ENCODE measurements at places on chromosomes 5 and 9.

DNA sequence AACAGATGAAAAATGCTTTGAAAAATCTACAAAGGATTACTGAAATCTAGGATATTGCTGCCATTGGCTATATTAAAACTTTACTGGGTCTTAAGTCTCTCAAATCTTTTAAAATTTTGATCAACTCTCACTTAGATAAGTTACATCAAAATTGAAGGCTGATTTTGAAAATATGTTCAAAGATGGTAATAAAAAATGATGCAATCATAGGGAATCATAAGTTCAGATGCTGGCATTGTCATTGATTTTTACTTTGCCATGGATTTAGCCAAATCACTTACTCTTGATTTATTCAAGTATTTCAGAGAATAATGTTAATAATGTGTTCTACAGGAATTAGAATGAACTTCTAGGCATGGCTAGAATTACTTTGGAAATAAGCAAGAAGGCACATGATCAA, 24.2 kb downstream of the LARS1 start:
- H3K27ac ChIP-seq, result no peak overlapping the region
- H3K36me3 ChIP-seq, result peaks cover 54% of the 10 kb centered on the region
- H3K4me1 ChIP-seq, result no peaks in the 10 kb centered on the region
- H3K27me3 ChIP-seq, result no peaks in the 10 kb centered on the region
- H3K4me3 ChIP-seq, result no peak overlapping the region
- DNase-seq, result no peak

DNA sequence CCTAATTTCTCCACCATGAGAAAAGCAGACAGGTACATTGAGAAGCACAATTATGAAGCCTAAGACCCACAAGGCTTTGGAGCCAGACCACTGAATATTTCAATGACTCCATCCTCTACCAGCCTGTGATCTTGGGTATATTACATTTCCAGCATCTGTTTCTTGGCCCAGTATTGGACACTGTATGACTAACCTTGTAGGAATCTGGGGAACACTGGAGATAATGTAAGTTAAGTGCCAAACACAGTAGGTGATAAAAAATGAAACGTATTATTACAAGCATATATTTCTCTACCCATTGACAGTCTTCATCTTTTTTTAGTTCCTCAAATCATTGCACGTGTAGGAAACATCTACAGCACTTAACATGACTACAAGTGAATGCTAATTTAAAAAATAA, 28.6 kb upstream of the FEM1C start:
- H3K27ac ChIP-seq, result no peak overlapping the region
- no peak overlapping the region for H3K4me3 ChIP-seq
- no peaks in the 10 kb centered on the region for H3K36me3 ChIP-seq
- H3K4me1 ChIP-seq, result peaks cover 7% of the 10 kb centered on the region
- no peaks in the 10 kb centered on the region for H3K27me3 ChIP-seq
- no peak for DNase-seq

- no peaks in the 10 kb centered on the region for H3K27me3 ChIP-seq
- peak; percentile 60 for DNase-seq
- no peaks in the 10 kb centered on the region for H3K36me3 ChIP-seq
- no peak overlapping the region for H3K27ac ChIP-seq
These were observed 1.3 kb upstream of the LPCAT1 start for GRCh38 chr5:1524799-1525623.

DNA sequence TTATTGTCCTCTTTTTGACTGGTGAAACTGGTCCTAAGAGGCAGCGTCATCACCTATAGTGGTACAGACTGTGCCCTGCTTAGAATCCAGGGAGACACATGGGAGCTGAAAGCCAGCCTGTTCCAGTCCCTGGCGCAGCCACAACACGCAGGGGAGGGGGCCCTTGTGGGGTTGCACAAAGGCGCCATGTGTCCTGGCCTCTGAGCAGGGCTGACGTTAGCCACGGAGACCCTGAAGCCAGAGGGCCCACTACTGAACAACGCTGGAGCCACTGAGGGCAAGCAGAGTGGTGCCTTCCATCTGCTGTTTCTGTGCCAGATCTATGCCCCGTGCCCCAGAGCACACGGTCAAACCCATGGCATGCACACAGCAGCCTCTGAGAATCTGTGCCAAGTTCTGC, 147.3 kb downstream of the ACTL7B start:
- H3K27me3 ChIP-seq, result no peaks in the 10 kb centered on the region
- no peak overlapping the region for H3K27ac ChIP-seq
- DNase-seq, result no peak
- no peak overlapping the region for H3K4me3 ChIP-seq
- H3K4me1 ChIP-seq, result no peaks in the 10 kb centered on the region

DNA sequence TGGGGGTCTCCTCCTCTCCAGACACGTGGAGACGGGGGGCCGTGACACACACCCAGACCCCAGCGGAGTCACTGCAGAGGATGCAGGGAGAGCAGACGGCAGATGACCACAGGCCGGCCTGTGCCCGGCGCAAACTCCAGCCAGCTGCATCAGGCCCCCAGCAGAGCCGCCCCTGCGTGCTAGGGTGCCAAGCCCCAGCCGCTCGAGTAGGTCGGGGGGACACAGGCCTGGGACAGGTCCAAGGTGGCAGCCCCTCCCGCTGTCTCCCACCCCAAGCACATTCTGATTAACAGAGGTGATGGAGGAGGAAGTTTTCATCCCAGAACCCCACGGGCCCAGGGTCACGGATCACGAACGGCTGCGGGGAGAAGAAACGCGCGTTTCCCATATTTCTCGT, 14.4 kb downstream of the NACC2 start:
- no peak for DNase-seq
- H3K27me3 ChIP-seq, result no peaks in the 10 kb centered on the region
- H3K4me1 ChIP-seq, result peaks cover 7% of the 10 kb centered on the region
- no peak overlapping the region for H3K4me3 ChIP-seq
- H3K36me3 ChIP-seq, result no peaks in the 10 kb centered on the region

- no peaks in the 10 kb centered on the region for H3K4me1 ChIP-seq
- H3K27ac ChIP-seq, result no peak overlapping the region
- H3K27me3 ChIP-seq, result no peaks in the 10 kb centered on the region
- H3K36me3 ChIP-seq, result no peaks in the 10 kb centered on the region
- no peak for DNase-seq
These were observed 49.9 kb upstream of the DPYSL3 start for GRCh38 chr5:147559749-147560148.

- DNase-seq, result no peak
- no peaks in the 10 kb centered on the region for H3K27me3 ChIP-seq
- H3K27ac ChIP-seq, result no peak overlapping the region
- H3K4me3 ChIP-seq, result no peak overlapping the region
- H3K36me3 ChIP-seq, result no peaks in the 10 kb centered on the region
These were observed 76.1 kb downstream of the NSUN2 start for GRCh38 chr5:6556802-6557102.

DNA sequence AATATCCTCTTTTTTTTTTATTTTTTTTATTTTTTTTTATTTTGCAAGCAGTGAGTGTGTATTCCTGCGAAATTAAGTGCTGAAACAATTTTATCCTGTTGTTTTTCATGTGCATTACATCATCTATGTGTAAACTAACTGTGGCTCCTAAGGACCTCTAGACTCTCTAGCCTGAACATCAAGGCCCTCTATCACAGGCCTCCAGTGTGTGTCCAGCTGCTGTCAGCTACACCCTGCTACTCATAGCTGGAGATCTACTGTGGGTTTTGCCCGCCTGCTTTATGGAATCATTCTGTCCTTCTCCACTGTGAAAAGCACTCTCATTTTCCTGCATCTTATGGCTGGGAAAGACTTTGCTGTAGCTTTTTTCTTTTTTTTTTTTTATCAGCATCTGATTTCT, 157.8 kb downstream of the KCTD16 start:
- no peaks in the 10 kb centered on the region for H3K36me3 ChIP-seq
- H3K4me3 ChIP-seq, result no peak overlapping the region
- no peak for DNase-seq
- H3K27me3 ChIP-seq, result no peaks in the 10 kb centered on the region
- H3K4me1 ChIP-seq, result peaks cover 21% of the 10 kb centered on the region

- no peak overlapping the region for H3K27ac ChIP-seq
- no peak overlapping the region for H3K4me3 ChIP-seq
- no peak for DNase-seq
- no peaks in the 10 kb centered on the region for H3K4me1 ChIP-seq
- H3K27me3 ChIP-seq, result no peaks in the 10 kb centered on the region
These were observed 52.6 kb downstream of the ENC1 start for GRCh38 chr5:74587890-74588289.

- H3K27me3 ChIP-seq, result no peaks in the 10 kb centered on the region
- H3K4me3 ChIP-seq, result no peak overlapping the region
- no peak for DNase-seq
- no peak overlapping the region for H3K27ac ChIP-seq
- peaks cover 11% of the 10 kb centered on the region for H3K4me1 ChIP-seq
These were observed 18.5 kb downstream of the CAMSAP1 start for GRCh38 chr9:135888766-135889394.

DNA sequence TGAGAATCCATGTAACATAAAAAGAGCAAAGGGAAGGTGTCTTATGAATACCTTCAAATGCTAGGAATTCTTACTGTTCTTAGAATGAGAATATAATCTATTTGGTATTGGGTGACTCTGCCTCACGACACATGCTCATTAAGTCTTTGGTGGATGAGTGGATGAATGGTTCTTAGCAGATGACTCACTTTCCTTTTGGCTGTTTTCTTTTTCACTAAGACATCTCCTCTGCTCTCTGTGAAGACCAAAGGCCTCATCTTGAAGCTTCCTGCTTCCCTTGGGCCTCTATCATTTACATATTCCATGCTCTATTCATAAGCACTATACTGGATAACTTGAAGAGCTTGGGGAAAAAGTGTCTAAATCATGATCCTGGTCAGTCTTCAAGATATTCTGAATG, 468.1 kb downstream of the SPATA31D1 start:
- no peak overlapping the region for H3K4me3 ChIP-seq
- no peaks in the 10 kb centered on the region for H3K27me3 ChIP-seq
- H3K36me3 ChIP-seq, result no peaks in the 10 kb centered on the region
- DNase-seq, result no peak
- H3K27ac ChIP-seq, result no peak overlapping the region

DNA sequence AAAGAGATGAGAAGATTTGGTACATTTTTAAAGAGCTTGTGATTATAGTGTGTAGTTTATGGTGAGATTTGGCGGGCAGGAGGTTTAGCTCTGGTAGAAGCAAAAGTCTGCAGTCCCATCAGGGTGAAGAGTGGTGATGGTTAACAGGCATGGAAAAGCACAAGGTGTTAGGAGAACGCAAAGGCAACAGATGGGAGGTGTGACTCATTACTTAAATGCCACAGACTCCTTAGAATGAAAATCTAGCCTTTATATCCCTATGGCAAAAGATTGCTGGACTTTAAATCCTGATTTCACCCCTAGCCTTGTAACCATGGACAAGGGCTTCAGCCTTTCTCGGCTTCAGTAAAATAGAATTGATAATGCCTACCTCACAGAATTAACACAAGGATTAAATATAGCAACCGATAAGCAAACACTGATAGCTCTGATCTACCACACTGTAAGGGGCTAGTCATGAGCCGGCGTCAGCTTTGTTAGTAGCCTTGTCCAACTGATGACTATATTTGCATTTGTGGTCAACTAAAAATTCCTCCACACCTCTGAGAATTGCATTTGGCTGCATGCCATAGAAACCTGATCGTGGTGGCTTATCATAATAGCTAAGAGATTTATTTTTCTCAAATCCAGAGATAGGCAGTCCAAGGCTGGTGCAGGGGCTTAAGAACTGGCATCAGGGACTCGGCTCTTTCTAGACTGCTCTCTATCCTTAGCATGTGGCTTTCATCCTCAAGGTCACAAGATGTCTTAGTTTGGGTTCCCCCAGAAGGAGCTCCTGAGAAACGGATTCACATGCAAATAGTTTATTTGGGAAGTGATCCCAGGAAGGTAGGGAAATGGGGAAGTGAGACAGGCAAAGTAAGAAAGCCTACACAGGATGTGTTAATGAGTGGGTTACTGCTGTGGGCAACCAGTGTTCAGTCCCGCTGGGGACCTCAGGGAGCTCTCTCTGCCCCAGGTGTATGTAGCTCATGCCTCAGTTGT, 19.6 kb downstream of the MFAP3 start:
- DNase-seq, result no peak
- no peaks in the 10 kb centered on the region for H3K27me3 ChIP-seq
- H3K4me3 ChIP-seq, result no peak overlapping the region
- H3K36me3 ChIP-seq, result no peaks in the 10 kb centered on the region
- no peak overlapping the region for H3K27ac ChIP-seq

- DNase-seq, result no peak
- H3K27me3 ChIP-seq, result no peaks in the 10 kb centered on the region
- H3K4me1 ChIP-seq, result no peaks in the 10 kb centered on the region
- no peaks in the 10 kb centered on the region for H3K36me3 ChIP-seq
- no peak overlapping the region for H3K27ac ChIP-seq
- no peak overlapping the region for H3K4me3 ChIP-seq
These were observed 89.2 kb downstream of the TEK start for GRCh38 chr9:27198190-27198589.

DNA sequence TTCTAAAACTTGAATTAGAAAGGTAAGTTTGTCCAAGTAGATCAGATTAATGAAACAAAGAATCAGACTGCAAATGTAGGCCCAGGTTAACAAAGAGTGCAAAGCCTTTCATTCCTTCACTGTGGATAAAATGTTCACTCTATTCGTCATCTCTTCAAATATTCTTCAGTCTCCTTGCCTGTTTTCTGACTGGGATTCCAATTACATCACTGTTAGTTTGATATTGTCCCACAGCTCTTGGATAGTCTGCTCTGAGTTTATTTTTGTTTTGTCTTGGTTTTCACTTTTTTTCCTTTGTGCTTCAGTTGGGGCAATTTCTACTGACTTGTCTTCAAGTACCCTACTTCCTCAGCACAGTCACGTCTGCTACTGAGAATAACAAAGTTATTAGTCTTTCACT, 38.5 kb upstream of the GZMA start:
- no peaks in the 10 kb centered on the region for H3K36me3 ChIP-seq
- H3K27ac ChIP-seq, result no peak overlapping the region
- H3K27me3 ChIP-seq, result no peaks in the 10 kb centered on the region
- H3K4me3 ChIP-seq, result no peak overlapping the region
- no peaks in the 10 kb centered on the region for H3K4me1 ChIP-seq

- H3K27me3 ChIP-seq, result no peaks in the 10 kb centered on the region
- H3K4me3 ChIP-seq, result no peak overlapping the region
- no peak for DNase-seq
- no peaks in the 10 kb centered on the region for H3K36me3 ChIP-seq
- H3K4me1 ChIP-seq, result no peaks in the 10 kb centered on the region
These were observed 17.9 kb upstream of the RICTOR start for GRCh38 chr5:39091940-39092580.

GRCh38 chr9:80004714-80005113, 432.9 kb downstream of the TLE4 start:
- no peaks in the 10 kb centered on the region for H3K36me3 ChIP-seq
- H3K27ac ChIP-seq, result no peak overlapping the region
- no peaks in the 10 kb centered on the region for H3K27me3 ChIP-seq
- H3K4me3 ChIP-seq, result no peak overlapping the region
- H3K4me1 ChIP-seq, result no peaks in the 10 kb centered on the region

DNA sequence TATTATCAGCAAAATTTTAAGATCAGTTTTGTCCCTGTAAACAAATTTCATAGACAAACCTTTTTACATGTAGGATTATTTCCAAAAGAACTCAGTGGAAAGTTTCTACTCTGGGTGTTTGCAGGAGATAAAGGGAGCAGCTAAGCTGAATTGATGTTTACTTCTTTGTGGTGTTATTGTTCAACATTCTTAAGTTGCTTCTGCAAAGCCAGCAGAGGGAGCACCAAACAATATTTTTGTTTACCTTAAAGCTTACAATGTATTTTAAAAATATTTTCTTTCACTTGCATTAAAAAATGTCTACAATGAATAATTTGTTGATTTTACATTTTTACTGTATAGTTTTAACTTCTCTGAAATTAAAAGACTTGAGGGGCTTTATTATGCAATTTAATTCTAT, 135.4 kb downstream of the ATG10 start:
- peaks cover 6% of the 10 kb centered on the region for H3K4me1 ChIP-seq
- no peak overlapping the region for H3K27ac ChIP-seq
- no peaks in the 10 kb centered on the region for H3K36me3 ChIP-seq
- no peak for DNase-seq
- no peaks in the 10 kb centered on the region for H3K27me3 ChIP-seq

GRCh38 chr5:169581580-169582227, 1.9 kb upstream of the SPDL1 start:
- no peak overlapping the region for H3K4me3 ChIP-seq
- peaks cover 2% of the 10 kb centered on the region for H3K4me1 ChIP-seq
- no peaks in the 10 kb centered on the region for H3K36me3 ChIP-seq
- no peaks in the 10 kb centered on the region for H3K27me3 ChIP-seq

All from pancreas (tissue), 10 donors.